Activated CD4-positive, alpha-beta T cell treated with anti-CD3 and anti-CD28 coated beads, Interleukin-2, amount 50 U/mL, for 1 hour (primary cell): ENCODE measurements at places on chromosomes 12 and 14.

- no peak for DNase-seq
Observed at GRCh38 chr12:991350-992333, 619 bp downstream of the ERC1 start.

- DNase-seq = no peak
Observed at GRCh38 chr14:59897757-59898383, 22.1 kb upstream of the LRRC9 start.

- DNase-seq = no peak
Observed at GRCh38 chr12:124087266-124088051, 114.4 kb downstream of the ZNF664 start.

DNA sequence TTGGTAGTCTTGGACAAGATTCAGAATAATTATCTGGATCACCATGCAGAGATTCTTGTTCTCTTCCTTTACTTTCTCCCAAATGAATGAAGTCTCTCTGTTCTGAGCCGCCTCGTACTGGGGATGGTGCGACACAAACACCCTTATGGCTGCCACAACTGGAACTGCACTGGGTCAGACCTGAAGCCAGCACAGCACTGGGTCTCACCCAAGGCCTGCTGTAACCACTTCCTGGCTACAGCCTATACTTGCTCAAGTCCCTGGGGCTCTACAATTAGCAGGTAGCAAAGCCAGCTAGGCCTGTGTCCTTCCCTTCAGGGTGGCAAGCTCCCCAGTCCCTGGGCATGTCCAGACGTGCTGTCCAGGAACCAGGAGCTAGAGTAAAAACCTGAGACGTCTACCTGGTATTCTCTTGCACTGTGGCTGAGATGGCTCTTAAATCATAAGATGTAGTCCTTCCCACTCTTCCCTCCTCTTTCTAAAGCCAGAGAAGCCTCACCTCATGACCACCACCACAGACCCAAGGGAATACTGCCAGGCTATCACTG, 27.6 kb downstream of the IFNG start:
- DNase-seq = no peak

DNA sequence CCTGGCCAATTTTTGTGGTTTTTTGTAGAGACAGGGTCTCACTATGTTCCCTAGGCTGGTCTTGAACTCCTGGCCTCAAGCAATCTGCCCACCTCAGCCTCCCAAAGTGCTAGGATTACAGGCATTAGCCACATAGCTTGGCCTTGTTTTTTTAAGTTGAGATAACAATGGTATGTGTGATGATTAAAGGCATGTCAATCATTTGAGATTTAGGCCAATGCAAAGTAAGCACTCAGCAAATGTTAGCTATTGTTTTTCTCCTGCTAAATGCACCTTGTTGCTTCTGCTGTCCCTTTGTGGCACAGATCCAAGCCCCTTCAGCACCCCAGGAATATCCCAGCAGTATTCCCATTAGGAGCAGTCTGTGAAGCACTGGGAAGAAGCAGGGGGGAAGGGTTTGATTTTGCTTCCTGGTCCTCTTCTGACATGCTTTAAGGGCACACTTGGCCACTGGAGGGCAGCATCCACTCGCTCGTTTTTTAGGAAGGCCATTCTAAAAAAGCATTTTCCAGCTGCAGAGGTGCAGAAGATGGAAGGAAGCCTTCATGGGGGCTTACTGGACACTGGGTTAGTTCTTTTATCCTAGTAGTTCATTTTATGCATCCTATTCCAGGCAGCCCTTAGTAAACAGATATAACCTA, 70.2 kb upstream of the ZFP36L1 start:
- DNase-seq = peak; percentile 67

GRCh38 chr12:88388566-88389540, 191.4 kb downstream of the KITLG start:
- DNase-seq = no peak

- DNase-seq = no peak
Observed at GRCh38 chr14:56390859-56391258, 188.7 kb upstream of the TMEM260 start.

DNA sequence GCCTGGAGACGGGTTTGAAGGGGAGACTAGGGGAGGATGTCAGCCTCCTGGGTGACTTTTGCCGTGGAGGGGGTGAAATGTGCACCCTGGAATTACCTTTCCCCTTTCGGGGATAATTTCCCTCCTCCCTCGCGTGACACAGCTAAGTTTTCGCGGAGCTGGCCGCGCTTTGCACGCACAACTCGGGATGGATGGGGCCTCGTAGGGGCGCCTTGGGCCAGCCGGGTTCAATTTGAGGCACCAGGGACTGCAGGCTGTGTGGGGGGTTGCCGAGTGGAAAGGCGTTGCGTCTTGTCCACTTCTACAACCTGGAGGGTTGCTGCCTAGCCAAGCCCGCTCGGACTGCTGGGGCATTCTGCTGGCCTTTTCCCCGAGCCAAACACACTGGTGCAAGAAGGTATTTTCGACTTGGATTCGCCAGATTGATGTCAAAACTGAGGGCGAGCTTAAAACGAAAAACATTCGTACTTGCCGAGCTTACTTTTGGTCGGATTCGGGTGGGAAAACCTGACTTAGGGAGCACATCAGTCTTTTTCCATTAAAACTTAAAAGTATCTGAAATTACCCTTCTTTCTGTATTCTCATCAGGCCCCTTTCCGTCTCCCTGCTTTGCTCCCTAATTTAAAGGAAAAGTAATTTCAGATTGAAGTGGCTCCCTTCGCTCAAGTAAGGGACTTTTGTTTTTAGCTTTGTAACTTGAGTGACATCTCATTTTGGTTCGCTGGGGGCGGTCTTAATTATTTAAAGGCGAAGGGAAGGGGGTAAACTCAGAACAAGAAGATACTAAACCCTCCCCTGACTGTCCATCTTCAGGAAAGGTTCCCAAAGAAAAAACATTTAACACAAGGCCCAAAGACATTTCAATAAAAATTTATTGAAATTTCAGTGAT, 14.3 kb downstream of the TBX3 start:
- no peak for DNase-seq

- DNase-seq = no peak
Observed at GRCh38 chr14:76331328-76332011, 44.5 kb upstream of the ESRRB start.

- no peak for DNase-seq
Observed at GRCh38 chr12:34598352-34598827, 576.1 kb downstream of the ALG10 start.

DNA sequence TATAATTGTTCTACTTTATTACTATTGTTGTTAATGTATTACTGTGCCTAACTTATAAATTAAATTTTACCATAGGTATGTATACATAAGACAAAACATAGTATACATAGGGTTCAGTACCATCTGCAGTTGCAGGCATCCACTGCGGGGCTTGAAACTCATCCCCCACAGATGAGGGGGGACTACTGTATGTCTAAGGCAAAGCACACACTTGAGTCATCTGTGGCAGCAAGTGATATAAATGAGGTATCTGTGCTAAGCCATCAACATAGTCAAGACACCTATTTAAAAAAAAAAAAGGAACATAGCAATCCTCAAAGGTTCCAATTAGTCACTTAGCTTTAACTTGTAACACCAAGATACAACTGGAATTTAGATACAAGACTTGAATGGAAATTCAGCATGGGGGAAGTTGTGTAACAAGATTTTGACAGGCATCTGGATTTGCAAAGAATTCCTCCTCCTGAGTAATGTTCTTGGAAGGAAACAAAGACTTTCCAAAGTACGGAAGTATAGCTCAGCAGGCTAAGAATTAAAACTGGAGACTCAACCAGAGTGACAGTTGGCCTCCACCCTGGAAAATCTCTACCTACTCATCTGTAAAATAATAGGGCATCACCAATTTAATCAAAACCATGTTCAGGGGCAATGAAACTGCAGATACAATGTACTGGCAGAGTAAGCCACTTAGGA, 14.9 kb downstream of the DCAF5 start:
- no peak for DNase-seq
